GM23338 (cell line): ENCODE measurements at places on chromosomes 11 and 22.
A peak's percentile ranks its signal among the peaks of the same experiment; 100 is the strongest.

DNA sequence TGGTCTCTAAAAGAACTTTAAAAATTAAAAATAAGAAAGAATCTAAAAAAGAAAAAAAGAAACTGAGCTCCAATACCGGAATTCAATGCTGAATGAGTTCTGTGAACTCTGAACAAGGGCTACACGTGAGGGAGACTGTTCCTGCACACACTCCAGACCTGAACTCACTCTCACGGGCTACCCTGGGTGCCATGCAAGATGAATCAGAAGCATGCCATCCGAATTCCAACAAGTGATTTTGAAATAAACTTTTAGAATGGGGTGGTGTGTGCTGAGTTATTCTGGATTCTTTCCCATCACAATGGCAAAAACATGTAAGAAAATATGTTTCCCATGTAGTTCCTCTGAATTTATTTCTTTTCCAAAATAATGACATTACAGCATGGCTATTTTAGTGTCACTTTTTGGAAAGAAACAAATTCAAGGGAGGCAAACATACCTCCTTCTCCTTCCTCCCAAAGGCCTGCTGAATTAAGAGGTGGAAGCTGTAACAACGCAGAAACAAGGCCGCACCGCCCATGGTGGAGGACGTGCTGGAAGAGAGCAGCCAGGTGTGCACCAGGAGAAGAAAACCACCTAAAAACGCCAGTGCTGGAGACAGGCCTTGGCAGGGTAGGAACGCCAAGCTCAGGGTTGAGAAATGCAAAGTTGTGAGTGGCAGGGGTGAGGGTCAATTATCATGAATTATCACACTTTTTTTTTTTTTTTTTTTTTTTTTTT is 63.2 kb upstream of the ARFGAP3 start:
- no peak overlapping the region for H3K4me3 ChIP-seq
- no peaks in the 10 kb centered on the region for H3K27me3 ChIP-seq
- H3K27ac ChIP-seq, result no peak overlapping the region

- peaks cover 20% of the 10 kb centered on the region for H3K4me1 ChIP-seq
- DNase-seq, result peak; percentile 91
- H3K36me3 ChIP-seq, result no peaks in the 10 kb centered on the region
- H3K27ac ChIP-seq, result peak overlapping the region; percentile 0; the same call in 1 of the 2 replicates
- H3K27me3 ChIP-seq, result no peaks in the 10 kb centered on the region
Observed at GRCh38 chr11:14422052-14422813, 63.2 kb upstream of the RRAS2 start.

- H3K36me3 ChIP-seq, result no peaks in the 10 kb centered on the region
- no peaks in the 10 kb centered on the region for H3K27me3 ChIP-seq
- H3K4me3 ChIP-seq, result no peak overlapping the region
- peaks cover 24% of the 10 kb centered on the region; the same call in 1 of the 2 replicates for H3K4me1 ChIP-seq
- H3K27ac ChIP-seq, result no peak overlapping the region
Observed at GRCh38 chr11:26948881-26949280, 45.0 kb upstream of the FIBIN start.

DNA sequence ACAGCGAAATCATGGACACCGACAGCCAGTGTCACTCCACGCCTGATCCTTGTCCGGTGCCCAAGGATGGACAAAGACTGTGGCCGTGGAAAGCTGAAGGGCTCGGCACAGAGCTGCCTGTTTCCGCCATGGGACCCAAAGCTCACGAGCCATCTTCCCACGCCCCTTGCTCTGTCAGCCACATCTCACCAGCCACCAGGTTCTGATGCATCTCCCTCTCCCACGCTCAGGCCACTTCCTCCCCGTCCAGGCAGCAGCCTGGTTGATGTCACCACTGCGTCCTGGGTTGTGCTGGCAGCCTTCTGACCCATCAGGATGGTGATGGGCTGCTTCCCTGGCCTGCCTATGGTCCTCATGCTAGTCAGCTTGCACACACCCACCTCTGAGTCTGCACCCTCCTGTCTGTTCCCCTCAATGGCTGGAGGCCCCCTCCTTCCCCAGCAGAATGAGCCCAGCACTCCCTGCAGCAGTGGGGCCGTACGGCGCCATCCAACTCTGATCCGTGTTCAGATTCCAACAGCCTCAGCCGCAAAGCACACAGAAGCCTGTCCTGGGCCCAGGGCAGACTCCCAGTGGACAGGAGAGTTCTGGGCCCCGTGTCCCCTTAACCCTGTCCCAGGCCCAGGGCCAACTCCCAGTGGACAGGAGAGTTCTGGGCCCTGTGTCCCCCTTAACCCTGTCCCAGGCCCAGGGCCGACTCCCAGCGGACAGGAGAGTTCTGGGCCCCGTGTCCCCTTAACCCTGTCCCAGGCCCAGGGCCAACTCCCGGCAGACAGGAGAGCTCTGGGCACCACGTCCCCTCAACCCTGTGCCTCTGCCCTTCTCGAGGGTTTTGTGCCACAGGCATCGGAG is 259.5 kb downstream of the BRD1 start:
- H3K4me3 ChIP-seq, result no peak overlapping the region
- H3K27ac ChIP-seq, result no peak overlapping the region
- no peaks in the 10 kb centered on the region for H3K4me1 ChIP-seq
- H3K27me3 ChIP-seq, result 0 out of 2 replicates have a peak, but pooled peaks cover 2% of the 10 kb centered on the region
- no peak for DNase-seq

GRCh38 chr11:30351061-30351460 is 28.2 kb downstream of the ARL14EP start:
- no peaks in the 10 kb centered on the region for H3K27me3 ChIP-seq
- H3K4me3 ChIP-seq, result no peak overlapping the region
- H3K4me1 ChIP-seq, result 0 out of 2 replicates have a peak, but pooled peaks cover 6% of the 10 kb centered on the region
- DNase-seq, result no peak
- no peaks in the 10 kb centered on the region for H3K36me3 ChIP-seq
- no peak overlapping the region for H3K27ac ChIP-seq

- H3K27me3 ChIP-seq, result no peaks in the 10 kb centered on the region
- peak; percentile 38 for DNase-seq
- H3K27ac ChIP-seq, result no peak overlapping the region
Observed at GRCh38 chr11:17526931-17527627, 17.1 kb downstream of the USH1C start.

- no peaks in the 10 kb centered on the region for H3K36me3 ChIP-seq
- no peak overlapping the region for H3K27ac ChIP-seq
- DNase-seq, result peak; percentile 94
Observed at GRCh38 chr11:16925561-16926065, 88.6 kb downstream of the PLEKHA7 start.

- DNase-seq, result no peak
- H3K36me3 ChIP-seq, result no peaks in the 10 kb centered on the region
- peaks cover 53% of the 10 kb centered on the region for H3K4me1 ChIP-seq
- H3K4me3 ChIP-seq, result no peak overlapping the region
- peak overlapping the region; percentile 50; the same call in 1 of the 2 replicates for H3K27ac ChIP-seq
- peaks cover 4% of the 10 kb centered on the region; the same call in 1 of the 2 replicates for H3K27me3 ChIP-seq
Observed at GRCh38 chr22:27783436-27784119, 18.0 kb downstream of the MN1 start.

GRCh38 chr11:76742902-76743301 is 40.3 kb upstream of the TSKU start:
- H3K4me1 ChIP-seq, result no peaks in the 10 kb centered on the region; the same call in 1 of the 2 replicates
- H3K27ac ChIP-seq, result no peak overlapping the region
- H3K4me3 ChIP-seq, result no peak overlapping the region
- no peak for DNase-seq
- no peaks in the 10 kb centered on the region for H3K36me3 ChIP-seq

GRCh38 chr11:76798671-76799065 is 15.5 kb downstream of the TSKU start:
- H3K27me3 ChIP-seq, result no peaks in the 10 kb centered on the region
- H3K36me3 ChIP-seq, result no peaks in the 10 kb centered on the region
- no peak for DNase-seq
- H3K27ac ChIP-seq, result peak overlapping the region; percentile 50; the same call in 1 of the 2 replicates
- peaks cover 25% of the 10 kb centered on the region for H3K4me1 ChIP-seq
- peak overlapping the region; percentile 54 for H3K4me3 ChIP-seq

DNA sequence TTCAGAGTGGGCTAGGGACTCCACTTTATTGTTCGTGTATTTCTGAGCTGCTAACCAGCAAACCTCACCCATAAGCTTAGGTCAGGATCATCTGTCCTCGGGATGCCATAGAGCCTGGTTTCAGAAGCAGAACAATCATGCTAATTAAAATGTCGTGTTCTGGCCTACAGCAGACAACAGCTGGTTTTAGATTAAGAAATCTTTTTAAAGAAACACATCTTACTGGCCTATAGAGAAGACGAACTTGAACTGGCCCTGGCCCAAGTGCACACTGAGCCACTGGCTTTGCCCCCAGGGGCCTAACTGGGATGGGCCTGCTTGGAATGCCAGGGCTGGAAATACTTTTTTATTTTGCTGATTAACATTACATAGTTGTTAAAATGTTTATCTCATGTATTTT is 63.2 kb downstream of the ALX4 start:
- no peak overlapping the region for H3K27ac ChIP-seq
- DNase-seq, result no peak
- H3K4me3 ChIP-seq, result no peak overlapping the region
- H3K4me1 ChIP-seq, result peaks cover 26% of the 10 kb centered on the region
- no peaks in the 10 kb centered on the region for H3K27me3 ChIP-seq

GRCh38 chr11:61007383-61007955 is 36.0 kb downstream of the CD6 start:
- H3K36me3 ChIP-seq, result no peaks in the 10 kb centered on the region
- peak overlapping the region; percentile 59 for H3K4me3 ChIP-seq
- H3K27ac ChIP-seq, result no peak overlapping the region
- peaks cover 4% of the 10 kb centered on the region; the same call in 1 of the 2 replicates for H3K4me1 ChIP-seq

- peak; percentile 88 for DNase-seq
- H3K27me3 ChIP-seq, result no peaks in the 10 kb centered on the region
- no peak overlapping the region for H3K4me3 ChIP-seq
- H3K36me3 ChIP-seq, result no peaks in the 10 kb centered on the region
- H3K4me1 ChIP-seq, result peaks cover 72% of the 10 kb centered on the region
- no peak overlapping the region for H3K27ac ChIP-seq
Observed at GRCh38 chr11:14300661-14301304, 58.2 kb downstream of the RRAS2 start.

DNA sequence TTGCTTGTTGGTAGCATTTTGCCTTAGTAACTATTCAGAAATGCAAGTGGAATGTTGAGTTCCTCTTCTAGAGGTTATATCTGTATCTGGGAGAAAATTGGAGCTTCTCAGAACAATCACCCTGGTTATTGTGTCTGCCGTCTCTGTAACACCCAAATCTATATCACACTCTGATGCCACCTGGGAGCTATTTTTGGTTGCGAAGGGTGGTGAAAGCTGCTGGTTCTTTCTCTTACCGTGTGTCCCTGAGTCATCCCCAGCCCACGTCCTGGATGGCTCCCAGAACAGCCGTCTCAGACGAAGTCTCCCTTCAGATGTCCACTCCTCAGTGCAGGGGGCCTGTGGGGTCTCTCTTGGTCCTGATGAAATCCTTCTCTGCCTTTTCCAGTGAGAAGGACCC is 83.5 kb downstream of the C22orf31 start:
- H3K36me3 ChIP-seq, result no peaks in the 10 kb centered on the region
- peaks cover 26% of the 10 kb centered on the region for H3K4me1 ChIP-seq
- no peak overlapping the region for H3K4me3 ChIP-seq
- H3K27ac ChIP-seq, result no peak overlapping the region
- no peak for DNase-seq

- H3K27ac ChIP-seq, result no peak overlapping the region
- no peaks in the 10 kb centered on the region for H3K4me1 ChIP-seq
- H3K4me3 ChIP-seq, result no peak overlapping the region
- no peaks in the 10 kb centered on the region for H3K27me3 ChIP-seq
Observed at GRCh38 chr11:64660706-64661105, 62.3 kb downstream of the NRXN2 start.

DNA sequence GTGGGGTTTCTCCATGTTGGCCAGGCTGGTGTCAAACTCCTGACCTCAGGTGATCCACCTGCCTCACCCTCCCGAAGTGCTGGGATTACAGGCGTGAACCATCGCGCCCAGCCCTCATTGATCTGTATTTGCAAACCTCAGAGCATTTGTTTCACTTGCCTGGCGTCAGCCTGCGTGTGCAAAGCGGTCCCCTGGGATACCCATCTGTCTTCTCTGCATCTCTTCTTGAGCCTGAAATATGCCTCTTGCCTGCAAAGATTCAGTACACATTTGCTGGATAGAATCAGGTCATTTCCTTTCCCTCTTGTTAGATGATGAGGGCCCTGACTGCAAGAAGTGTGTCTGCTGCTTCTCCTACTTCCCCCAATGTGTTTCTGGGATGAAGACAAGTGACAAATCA is 1291.0 kb downstream of the TBC1D22A start:
- H3K4me3 ChIP-seq, result no peak overlapping the region
- no peaks in the 10 kb centered on the region for H3K4me1 ChIP-seq
- no peaks in the 10 kb centered on the region for H3K36me3 ChIP-seq
- H3K27me3 ChIP-seq, result no peaks in the 10 kb centered on the region

- no peak overlapping the region for H3K4me3 ChIP-seq
- H3K27ac ChIP-seq, result no peak overlapping the region
- DNase-seq, result no peak
- H3K36me3 ChIP-seq, result 0 out of 2 replicates have a peak, but pooled peaks cover 7% of the 10 kb centered on the region
- no peaks in the 10 kb centered on the region for H3K27me3 ChIP-seq
Observed at GRCh38 chr11:65103476-65103875, 7.5 kb downstream of the VPS51 start.

DNA sequence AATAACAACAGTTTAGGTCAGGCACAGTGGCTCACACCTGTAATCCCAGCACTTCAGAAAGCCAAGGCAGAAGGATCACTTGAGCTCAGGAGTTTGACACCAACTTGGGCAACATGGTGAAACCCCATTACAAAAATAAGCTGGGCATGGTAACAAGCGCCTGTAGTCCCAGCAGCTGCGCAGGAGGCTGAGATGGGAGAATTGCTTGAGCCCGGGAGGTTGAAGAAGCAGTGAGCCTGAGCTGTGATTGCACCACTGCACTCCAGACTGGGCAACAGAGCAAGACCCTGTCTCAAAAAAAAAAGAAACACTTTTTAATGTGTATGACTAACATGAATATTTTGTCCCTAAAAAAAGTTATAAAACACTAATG is 24.5 kb upstream of the TFIP11 start:
- DNase-seq, result no peak
- peaks cover 41% of the 10 kb centered on the region for H3K36me3 ChIP-seq
- H3K27ac ChIP-seq, result no peak overlapping the region

- no peaks in the 10 kb centered on the region for H3K36me3 ChIP-seq
- H3K4me3 ChIP-seq, result no peak overlapping the region
- DNase-seq, result no peak
- H3K4me1 ChIP-seq, result peaks cover 15% of the 10 kb centered on the region
- no peaks in the 10 kb centered on the region for H3K27me3 ChIP-seq
- no peak overlapping the region for H3K27ac ChIP-seq
Observed at GRCh38 chr11:106466521-106467080, 389.1 kb downstream of the AASDHPPT start.

DNA sequence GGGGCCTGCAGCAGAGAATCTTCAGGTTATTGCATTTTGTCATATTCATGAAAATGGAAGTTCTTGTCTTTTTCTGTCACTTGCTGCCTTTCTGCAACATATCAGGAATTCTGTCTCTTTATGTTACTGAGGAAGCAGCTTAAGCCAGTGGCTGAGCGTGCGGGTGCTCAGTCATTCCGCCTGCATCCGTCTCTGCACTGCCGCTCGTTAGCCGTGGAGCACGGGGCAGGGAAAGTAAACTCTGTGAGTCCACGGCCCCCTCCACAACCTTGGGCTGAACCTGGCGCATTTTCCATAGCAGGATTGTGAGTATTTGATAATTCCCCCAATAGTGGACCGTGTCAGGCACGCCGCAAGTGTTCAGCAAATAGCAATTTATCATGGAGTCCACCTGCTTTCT is 1007.7 kb downstream of the BRD1 start:
- no peaks in the 10 kb centered on the region for H3K4me1 ChIP-seq
- H3K27me3 ChIP-seq, result no peaks in the 10 kb centered on the region
- no peak overlapping the region for H3K4me3 ChIP-seq
